T-cell (primary cell): ENCODE measurements at places on chromosomes 16 and 17.

- no peak for DNase-seq
Measured at GRCh38 chr17:50289278-50289677, 15.0 kb downstream of the TMEM92 start.

DNA sequence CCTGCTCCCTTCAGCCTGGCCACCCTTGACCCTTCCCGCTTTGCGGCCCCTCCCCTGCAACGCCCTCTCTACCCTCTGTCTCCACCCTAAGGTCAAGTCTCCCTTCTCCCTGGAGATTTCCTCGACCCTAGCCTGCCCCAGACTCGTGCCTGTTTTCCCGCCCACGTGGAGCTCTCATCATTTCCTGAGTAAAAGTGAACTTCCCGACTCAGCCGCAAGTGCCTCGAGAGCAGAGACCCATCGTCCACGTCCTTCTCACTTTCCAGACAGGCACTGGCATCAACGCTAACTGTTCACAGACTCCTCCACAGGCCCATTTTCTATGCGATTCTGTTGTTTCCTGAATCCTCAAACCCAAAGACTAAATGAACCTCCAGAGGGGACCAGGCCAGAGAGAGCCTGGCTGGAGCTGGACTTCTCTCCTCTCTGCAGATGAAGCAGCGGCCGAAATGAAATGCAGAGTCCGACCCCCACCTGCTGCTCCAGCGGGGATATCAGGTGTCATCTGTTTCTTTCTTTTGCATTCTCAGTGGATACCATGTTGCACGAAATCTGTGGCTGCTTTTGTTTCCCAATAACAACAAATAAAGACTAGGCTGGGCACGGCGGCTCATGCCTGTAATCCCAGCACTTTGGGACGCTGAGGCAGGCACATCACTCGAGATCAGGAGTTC lies 52.5 kb downstream of the RTN4RL1 start:
- DNase-seq, result no peak

- DNase-seq, result peak; percentile 68
Measured at GRCh38 chr16:21708533-21709115, 44.9 kb downstream of the OTOA start.

- DNase-seq, result no peak
Measured at GRCh38 chr17:33986088-33986487, 269.0 kb upstream of the CCL2 start.

GRCh38 chr17:37541880-37542660 lies 52.4 kb downstream of the DUSP14 start:
- no peak for DNase-seq
